ENCODE measurements at places on chromosomes 4 and X. TPM values are rescaled to one million over a fixed set of nuclear protein-coding genes. Genes with fewer than 3 reads are reported as not detected.
A peak's percentile ranks its signal among the peaks of the same experiment; 100 is the strongest.

DNA sequence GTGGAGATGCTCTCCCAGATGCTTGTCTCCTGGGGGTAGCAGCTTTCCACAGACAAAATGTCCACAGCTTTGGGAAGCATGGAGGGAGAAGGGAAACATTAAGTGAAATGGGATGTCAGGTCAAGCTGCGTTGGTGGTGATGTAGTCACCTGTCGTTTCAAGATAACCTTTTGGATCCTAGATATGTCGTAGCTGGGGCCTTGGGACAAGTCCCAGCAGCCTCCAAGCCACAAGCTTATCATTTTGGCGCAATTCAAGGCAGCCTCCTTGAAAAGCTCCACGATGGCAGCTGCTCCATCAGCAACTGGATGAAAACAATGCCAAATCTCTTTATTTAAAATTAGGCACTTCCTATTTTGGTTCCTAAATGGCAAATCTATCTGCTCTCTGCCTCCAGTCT lies 52.0 kb downstream of the RTL9 start:
- DNase-seq: no peak

GRCh38 chrX:134685668-134686067 lies 27.4 kb upstream of the PLAC1 start:
- no peak for DNase-seq

Gene ADH7
- not detected for total RNA-seq

Gene CCDC160
- 0.36 TPM for total RNA-seq

DNA sequence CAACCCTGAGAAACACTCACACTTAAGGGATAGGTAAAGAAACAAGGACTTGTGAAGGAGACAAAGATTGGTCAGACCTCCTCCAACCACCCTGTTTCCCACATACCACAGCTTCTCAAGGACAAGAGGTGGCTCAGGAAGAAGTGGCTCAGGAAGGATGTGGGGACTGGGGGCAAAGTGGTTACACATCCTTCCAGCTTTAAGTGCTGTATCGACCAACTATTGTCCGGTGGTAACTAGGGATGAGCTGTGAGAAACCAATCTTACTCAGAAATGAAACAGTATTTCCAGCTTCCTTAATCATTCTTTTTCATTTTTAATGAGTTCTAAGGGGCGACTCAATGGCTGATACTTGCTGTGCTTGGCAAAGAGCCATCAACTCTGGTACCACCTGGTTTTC lies 8.5 kb upstream of the LHFPL1 start:
- no peak for DNase-seq

Gene CPE
- total RNA-seq: 6.9 TPM

Gene GPR50
- total RNA-seq: not detected

Gene ATP5ME
- total RNA-seq: 70.4 TPM

GRCh38 chr4:6633091-6633906 lies 7.2 kb upstream of the MRFAP1 start:
- DNase-seq: no peak

Gene MAGEA6
- total RNA-seq: not detected

DNA sequence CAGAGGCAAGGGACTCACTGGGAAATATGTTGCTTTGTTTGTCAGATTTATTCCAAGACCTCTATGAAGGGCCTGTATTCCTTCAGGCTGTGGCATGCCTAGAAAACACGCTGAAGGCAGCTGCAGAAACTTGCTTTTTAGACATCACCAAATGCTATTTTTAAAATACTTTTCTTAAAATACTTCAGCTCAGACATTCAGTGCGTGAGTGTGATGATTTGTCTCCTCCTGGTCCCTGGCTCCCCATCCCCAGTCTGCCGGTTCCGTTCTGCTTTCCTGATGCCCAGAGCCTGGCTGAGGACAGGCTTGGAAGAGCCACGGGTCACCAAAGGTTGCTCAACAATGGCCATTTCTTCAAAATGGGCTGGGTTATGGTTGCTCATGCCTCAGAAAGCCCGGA lies 55.0 kb downstream of the PSAPL1 start:
- no peak for DNase-seq

- no peak for DNase-seq
These were observed 371.7 kb upstream of the FGF13 start for GRCh38 chrX:139083191-139083590.

GRCh38 chr4:68129793-68130192 lies at the start of gene TMPRSS11F:
TSS of gene TMPRSS11F (minus strand) at chr4:68129869. CDS start at chr4:68129820, 49 bp downstream.
- DNase-seq: no peak

- no peak for DNase-seq
These were observed 35.8 kb downstream of the UNC5C start for GRCh38 chr4:95513022-95513421.

DNA sequence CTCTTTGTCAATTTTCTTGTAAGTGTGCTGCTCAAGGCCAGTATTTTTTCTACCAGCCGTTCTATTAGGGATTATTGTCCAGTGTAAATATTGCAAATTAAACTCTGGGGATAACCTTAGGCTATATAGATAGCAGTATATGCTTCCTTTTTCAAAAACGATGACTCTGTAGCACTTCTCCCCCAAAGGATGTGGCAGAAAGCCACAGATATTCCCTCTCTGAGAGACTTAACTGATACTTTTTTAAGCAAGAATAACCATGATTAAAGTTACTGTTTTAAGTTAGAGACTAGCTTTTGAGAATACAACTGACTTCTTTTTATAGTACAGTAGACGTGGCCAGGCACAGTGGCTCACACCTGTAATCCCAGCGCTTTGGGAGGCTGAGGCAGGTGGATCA lies 130.0 kb downstream of the FHIP1A start:
- DNase-seq: no peak

DNA sequence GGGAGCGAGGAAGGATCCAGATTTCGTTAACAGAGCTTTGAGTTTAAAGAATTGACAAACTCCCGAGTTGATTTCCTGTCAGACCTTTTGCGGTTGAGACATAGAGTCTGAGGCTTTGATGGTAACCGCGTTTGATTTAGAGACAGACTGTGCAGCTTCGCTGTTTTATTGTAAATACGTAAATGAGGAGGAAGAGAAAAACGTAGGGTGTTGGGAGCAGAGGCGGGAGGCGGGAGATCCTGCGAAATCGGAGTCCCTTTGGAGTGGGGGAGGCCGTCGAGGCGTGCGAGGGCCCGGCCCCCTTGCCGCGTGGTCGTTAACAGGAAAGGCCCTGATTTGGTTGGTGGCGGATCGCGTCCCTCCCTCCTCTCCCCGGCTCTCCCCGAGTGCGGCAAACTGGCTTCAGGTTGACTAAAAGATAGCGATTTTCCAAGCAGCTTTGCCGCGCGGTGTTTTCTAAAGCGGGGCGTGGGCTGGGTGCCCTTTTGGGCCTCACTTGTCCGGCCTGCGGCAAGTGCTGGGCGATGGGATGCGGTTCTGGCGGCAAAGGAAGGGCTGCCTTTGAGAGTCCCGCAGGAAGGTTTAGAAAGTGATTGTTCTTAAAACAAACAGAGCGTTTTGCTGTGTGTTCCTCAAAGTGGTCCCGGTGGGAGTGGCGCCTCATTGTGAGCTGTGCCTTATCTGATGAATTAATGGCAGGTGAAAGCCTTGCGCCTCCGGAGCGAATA lies 857 bp downstream of the SCML1 start:
- no peak for DNase-seq

GRCh38 chr4:73832651-73833237 lies 3.7 kb upstream of the CXCL6 start:
- DNase-seq: no peak

DNA sequence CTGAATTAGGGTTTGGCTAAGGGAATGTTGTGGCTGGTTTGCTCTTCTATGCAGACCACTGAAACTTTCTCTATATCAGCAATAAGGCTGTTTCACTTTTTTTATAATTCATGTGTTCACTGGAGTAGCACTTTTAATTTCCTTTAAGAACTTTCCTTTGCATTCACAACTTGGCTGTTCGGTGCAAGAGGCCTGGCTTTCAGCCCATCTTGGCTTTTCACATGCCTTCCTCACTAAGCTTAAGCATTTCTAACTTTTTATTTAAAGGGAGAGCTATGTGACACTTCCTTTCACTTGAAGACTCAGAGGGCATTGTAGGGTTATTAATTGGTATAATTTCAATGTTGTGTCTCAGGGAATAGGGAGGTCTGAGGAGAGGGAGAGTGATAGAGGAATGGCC lies 142.3 kb downstream of the SHROOM4 start:
- no peak for DNase-seq

Gene NALF2
- not detected for total RNA-seq

Gene RHOH
- total RNA-seq: under 0.01 TPM

DNA sequence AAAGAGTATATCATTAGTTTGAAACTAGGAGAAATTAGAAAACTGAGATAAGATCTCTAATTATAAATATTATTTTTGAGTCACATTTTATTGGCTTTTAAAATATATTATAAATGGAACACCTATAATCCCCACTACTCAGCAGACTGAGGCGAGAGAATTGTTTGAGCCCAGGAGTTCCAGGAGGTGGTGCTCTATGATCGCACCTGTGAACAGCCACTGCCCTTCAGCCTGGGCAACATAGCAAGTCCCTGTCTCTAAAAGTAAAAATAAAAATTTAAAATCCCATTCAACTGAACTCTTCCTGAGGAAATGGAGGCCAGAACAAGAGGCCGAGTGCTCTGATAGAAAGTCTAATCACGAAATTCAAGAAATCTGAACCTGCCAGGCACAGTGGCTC lies 6.3 kb upstream of the C4orf36 start:
- no peak for DNase-seq

Gene SH3RF1
- total RNA-seq: 33.0 TPM

Gene NKX6-1
- total RNA-seq: under 0.01 TPM

Gene PASD1
- total RNA-seq: not detected

- no peak for DNase-seq
These were observed 158.1 kb upstream of the USP38 start for GRCh38 chr4:143026459-143027170.

DNA sequence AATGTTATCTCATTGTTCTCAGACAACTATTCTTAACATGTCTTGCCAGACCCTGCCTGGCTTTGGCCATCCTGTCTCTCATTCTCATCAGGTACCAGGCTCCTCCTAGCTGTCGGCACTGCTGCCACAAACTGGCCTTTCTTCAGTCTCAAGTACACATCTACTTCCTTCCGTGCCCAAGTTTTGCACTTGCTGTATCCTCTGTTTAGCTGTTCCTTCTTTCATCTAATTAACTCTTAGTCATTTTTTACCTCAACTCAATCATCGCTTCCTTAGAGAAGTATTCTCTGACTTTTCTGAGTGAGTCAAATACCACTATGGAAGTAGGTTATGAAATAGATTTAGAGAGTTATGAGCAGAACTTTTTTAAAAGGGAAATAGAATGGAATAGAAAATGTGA lies 19.7 kb downstream of the CXCL3 start:
- no peak for DNase-seq

DNA sequence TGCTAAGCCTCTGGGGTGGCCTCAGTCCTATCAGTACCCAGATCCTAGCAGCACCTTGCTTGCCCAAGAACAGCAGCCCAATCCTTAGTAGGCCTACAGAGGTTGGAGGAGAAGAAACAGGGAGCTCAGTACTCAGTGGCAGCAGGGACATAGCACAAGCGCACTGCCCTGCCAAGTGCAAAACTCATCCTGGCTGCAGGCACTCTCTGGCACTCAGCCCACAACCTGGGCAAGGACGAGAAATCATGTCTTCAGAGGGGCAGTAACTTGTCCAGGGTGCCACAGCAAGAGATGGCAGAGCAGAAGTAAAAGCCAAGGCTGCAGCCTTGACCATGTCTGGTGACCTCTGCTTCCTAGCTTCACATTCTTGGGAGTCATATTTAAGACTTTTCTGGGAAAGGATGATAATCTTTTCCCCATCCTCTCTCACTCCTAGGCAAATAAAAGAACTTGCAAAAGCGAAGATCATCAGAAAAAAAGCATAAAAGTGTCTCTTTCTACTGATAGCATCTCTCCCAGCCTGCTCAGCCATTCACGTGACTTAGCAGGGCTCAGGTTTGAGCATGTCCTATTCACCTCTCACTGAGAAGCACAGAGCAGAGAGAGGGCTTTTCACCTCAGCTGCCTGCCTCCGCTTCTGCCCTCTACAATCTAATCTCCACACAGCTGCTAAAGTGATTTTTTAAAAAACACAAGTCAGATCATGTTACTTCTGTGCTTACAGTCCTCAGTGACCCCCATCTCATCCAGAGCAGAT lies 37.2 kb upstream of the MAGEA4 start:
- no peak for DNase-seq

GRCh38 chr4:183478123-183478522 lies 26.7 kb upstream of the ING2 start:
- no peak for DNase-seq

DNA sequence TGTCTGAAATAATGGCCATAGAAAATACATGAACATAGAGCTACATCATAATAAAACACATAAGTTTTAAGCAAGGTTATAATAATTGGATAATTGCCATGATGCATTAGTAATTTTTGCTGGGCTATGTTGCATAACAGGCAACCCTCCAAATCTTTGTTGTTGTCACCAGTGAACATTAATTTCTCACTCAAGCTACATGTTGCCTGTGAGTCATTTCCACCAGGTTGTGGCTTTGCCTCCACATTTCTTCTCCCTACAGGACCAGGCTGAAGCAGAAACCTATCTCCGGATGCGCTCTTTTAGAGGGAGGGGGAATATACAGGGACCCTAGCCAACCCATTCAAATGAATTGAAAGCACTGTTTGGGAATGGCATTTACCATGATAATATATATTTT lies 347.7 kb downstream of the GABRG1 start:
- DNase-seq: no peak

DNA sequence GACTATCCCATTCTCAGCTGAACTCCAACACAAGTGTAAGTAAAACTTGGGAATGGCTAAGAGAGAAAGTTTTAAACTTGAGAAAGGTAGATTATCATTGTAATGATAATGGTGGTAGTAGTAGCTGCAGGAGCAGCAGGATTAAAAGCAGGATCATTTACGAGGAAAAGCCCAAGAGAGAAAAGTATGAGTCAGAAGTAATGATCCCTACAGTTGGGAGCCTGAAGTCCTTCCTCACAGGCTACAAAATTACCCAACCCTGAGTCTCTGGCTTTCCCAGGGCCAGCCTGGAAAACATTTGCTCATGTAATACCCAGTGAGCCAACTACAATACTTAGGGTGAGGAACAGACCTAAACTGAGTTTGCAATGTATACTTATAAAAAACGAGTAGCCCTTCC lies 4.4 kb upstream of the PRDM8 start:
- DNase-seq: peak; percentile 96

- DNase-seq: peak; percentile 88
These were observed at the start of gene LONRF3 for GRCh38 chrX:118974088-118974907. TSS of gene LONRF3 (plus strand) at chrX:118974618. CDS start at chrX:118974781, 163 bp downstream.

DNA sequence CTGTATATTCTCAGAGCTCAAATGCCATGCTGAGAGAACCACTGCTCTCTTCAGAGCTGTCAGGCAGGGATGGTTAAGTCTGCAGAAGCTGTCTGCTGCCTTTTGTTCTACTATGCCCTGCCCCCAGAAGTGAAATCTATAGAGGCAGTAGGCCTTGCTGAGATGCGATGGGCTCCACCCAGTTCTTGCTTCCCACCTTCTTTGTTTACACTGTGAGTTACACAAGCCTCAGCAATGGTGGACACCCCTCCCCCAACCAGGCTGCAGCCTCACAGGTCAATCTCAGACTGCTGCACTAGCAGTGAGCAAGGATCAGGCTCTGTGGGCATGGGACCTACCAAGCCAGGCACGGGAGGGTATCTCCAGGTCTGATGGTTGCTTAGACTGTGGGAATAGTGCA lies 271.6 kb downstream of the CENPC start:
- no peak for DNase-seq

Gene H2BW2
- total RNA-seq: not detected

All from osteoblast (primary cell).